ENCODE measurements at places on chromosomes 12 and 14.

DNA sequence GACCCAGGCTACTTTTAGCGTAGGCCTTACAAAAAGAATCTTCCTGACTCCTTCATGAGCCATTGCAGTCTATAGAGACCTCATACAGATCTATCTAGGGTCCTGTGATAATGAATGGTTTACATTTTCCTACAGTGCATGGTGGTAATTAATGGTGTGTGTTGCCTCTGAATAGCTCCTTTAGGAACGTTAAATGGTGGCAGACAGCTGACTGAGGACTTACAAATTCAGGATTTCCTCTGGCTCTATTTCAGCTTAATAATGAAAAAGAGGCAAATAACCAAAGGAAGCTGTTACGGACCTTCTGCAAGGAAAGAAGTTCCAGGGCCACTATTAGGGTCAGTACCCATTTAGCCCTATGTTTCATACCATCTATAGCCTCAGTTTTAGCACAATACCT lies 5.1 kb downstream of the IKBIP start:
- no peak for DNase-seq

DNA sequence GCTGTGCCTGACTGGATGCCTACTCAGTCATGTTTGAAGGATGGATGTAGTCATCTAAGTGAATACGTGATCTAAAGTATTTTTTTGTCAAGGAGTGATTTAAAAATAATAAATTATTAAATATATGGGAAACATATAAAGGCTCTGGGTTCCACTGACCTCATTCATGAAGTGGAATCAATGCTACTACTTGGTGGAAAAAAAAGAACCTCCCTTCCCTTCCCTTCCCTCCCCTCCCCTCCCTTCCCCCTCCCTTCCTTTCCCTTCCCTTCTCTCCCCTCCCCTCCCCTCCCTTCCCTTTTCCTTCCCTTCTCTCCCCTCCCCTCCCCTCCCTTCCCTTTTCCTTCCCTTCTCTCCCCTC lies 162.7 kb downstream of the ESRRB start:
- no peak for DNase-seq

- no peak for DNase-seq
Measured at GRCh38 chr12:21627924-21628323, 23.3 kb upstream of the GYS2 start.

GRCh38 chr14:99345472-99345871 lies 73.5 kb upstream of the BCL11B start:
- DNase-seq, result no peak

DNA sequence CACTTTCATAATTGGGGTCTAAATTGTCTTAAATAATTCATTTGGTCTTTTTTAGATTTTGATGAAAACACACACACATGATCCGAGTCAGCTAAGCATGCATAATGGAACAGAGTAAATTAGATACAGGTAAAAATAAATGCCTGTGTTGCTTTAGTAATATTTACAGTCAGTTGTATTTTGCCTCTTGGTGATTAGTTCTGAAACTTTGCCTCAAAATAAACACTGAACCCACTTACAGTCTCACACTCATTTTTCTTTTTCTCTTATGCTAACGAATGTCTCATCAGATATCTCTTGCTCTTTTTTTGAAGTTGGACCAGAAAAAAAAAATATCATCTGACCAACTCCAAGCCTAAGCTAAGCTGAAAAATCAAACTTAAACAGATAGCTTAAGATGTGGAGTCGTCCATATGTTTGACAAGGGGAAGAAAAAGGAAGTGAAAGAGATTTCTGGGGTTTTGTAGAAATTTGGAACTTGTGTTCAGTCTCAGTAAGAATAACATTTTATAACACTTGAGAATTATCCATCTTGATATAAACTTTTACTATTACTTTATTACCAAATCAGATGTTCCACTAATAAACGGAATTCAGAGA lies 592.5 kb downstream of the RPL10L start:
- DNase-seq, result no peak

DNA sequence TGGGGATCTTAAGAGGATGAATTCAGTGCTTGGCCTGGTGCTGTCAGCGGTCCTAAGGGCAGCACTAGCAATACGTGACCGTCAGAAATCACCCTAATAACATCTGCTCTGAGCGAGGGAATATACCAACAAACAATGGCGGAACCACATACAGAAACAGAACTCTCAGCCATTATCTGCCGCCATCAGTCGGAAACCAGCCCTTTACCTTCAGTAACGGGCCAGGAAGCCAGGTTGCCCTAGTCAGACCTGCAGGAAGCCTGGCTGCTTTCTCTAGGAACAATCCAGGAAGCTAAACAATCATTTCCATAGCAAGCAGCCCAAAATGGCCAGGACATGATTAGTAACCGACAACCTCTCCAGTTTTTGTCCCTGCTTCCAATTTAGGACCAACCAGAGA lies 5.6 kb downstream of the CDCA4 start:
- DNase-seq, result peak; percentile 27

DNA sequence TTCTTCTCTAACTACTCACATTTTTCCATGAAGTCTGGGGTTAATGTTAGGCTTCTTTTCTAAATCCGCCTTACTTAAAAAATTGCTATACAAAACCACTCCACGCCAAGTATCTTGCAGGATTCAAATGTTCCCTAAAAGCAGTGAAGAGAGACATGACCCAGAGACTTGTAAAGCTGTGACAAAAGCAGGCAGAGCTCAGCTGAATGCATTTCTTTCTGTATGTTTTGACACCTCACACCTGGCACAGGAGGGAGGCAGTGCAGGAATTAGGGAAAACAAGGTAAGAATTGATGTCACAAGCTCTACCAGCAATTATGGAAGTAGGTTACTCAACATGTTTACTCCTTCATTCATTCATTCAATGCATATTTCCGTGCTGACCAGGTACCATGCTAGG lies 295.0 kb downstream of the RPAP3 start:
- DNase-seq, result no peak

DNA sequence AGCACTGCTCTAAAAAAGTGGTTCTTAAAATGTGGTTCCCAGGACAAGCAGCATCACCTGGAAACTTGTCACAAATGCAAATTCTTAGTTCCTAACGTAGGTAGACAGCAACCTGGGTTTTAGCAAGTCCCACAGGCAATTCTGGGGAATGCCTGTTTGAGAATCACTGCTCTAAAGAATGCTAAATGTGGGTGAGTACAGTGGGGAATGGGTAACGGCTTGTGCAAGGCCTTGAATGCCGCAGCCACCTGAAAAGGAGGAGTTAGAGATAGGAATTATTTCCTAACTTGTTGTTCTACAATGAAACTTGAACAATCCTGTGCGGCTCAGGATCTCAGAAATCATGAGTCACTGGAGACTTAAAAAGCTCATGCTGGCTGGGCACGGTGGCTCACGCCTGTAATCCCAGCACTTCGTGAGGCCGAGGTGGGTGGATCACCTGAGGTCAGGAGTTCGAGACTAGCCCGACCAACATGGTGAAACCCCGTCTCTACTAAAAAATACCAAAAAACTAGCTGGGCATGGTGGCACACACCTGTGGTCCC lies 34.9 kb downstream of the GNS start:
- no peak for DNase-seq

DNA sequence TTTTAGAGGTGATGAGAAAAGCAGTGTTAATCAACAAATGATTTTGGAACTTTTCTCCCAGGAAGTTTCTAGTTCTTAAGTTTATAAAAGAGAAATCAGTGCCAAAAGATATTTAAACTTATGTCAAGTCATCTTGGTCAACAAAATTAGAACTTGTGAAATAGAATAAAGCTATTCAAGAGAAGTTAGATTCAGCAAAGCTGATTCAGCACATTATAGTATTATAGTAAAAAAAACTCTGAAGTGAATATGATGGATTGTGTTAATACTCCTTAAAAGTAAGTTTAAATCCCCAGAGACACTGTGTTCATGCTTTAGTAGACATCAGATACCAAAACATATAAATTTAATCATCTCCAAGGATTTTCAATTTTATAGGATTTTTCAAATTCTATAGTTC lies 210.2 kb upstream of the RPL10L start:
- DNase-seq, result no peak
